ENCODE measurements at places on chromosomes 11 and 22.
A peak's percentile ranks its signal among the peaks of the same experiment; 100 is the strongest.

DNA sequence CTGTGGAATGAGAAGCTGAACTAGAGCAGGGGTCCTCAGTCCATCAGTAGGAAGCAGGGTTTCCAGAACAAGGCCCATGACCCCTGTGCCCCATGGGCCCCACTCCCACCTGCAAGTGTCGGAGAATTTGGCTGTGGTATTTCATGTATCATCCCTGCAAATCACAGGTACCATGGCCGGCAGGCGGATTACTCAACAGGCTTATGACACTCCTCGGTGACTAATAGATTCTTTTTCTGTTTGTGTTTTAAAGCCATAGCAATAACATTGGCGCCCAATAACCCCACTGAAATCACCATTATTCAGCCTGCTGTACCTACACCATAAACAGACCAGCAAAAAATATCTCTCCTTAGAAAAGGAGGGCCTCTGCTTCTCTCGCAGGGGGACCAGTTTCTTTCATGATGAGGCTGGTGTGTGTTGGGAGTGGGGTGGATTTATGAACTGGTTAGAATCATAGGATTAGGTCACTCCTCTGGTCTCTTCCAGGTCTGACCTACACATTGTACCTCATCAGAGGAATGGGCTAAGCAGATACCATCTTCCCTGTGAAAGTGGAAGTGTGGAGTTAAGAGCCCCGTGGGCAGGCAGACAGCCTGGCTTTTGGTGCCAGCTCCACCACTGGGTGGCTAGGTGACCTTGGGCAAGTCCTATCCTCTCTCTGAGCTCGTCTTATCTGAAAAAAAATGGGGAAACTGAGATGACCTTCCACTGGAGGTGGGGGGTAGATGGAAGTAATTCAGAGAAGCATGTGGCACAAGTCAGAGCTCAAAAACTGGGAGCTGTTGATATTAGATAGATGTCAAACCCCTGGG is 60.2 kb upstream of the WNT11 start:
- DNase-seq: no peak

- no peak for DNase-seq
Measured at GRCh38 chr22:41910050-41911000, 4.5 kb downstream of the SHISA8 start.

- DNase-seq: no peak
Measured at GRCh38 chr11:27028561-27028965, 12.1 kb upstream of the BBOX1 start.

GRCh38 chr11:12187399-12187798 is 77.0 kb downstream of the MICAL2 start:
- DNase-seq: peak; percentile 62

- no peak for DNase-seq
Measured at GRCh38 chr11:2358754-2359442, 18.2 kb upstream of the CD81 start.

- no peak for DNase-seq
Measured at GRCh38 chr11:64244107-64244506, 2.6 kb downstream of the PPP1R14B start.

- no peak for DNase-seq
Measured at GRCh38 chr22:49554741-49555140, 272.9 kb downstream of the BRD1 start.

DNA sequence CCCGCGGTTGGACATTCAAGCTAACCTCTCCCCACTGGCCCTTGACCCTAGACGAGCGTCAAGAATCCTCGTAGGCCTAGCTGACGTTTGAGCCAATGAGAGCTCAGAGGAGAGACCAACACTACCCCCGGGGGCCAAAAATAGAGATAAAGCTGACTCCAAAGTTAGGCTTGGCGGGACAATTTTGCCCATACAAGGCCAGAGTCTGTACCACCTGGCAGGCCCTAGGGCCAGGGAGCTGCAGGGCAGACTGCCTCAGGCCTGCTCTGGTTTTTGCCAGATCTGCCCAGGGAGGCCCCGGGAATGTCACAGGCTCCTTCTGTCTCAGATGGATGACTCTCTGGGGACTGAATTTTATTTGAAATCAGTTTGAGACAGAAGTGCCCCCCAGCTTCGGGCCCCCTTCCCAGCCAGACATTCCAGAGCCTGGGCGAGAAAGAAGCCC is 40.8 kb upstream of the ACCSL start:
- no peak for DNase-seq

- DNase-seq: no peak
Measured at GRCh38 chr22:30946354-30946753, 22.2 kb downstream of the MORC2 start.
